ENCODE measurements at places on chromosomes 2 and 18. TPM values are rescaled to one million over a fixed set of nuclear protein-coding genes. Genes with fewer than 3 reads are reported as not detected.

The KCNF1 gene
- not detected for total RNA-seq

GRCh38 chr2:187482796-187483195 lies 34.7 kb upstream of the CALCRL start:
- H3K36me3 ChIP-seq, result no peaks in the 10 kb centered on the region
- H3K4me3 ChIP-seq, result no peak overlapping the region
- H3K4me1 ChIP-seq, result no peaks in the 10 kb centered on the region
- no peak for DNase-seq
- H3K27me3 ChIP-seq, result no peaks in the 10 kb centered on the region
- H3K27ac ChIP-seq, result no peak overlapping the region

The TLX2 gene
- total RNA-seq, result 1.4 TPM

The GTF2A1L gene
- not detected for total RNA-seq

DNA sequence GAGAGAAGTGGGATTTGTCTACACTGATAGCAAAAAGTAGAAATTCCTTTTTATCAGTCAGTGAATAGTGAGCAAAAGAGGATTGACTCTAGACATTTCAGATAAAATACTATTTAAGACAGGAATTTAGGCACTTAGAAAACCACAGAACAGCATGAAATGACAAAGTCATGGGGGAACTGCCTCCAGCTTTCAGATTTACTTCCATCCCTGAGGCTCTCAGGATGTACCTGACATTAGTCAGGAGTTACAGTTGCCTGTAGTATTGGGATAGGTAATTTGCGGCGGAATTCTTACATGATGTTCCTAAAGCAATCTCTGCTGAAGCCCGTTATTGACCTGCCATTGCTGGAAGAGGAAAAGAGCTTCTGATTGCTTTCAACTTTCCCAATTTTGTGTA lies 337.1 kb upstream of the MAP2 start:
- H3K4me1 ChIP-seq, result no peaks in the 10 kb centered on the region
- H3K27me3 ChIP-seq, result no peaks in the 10 kb centered on the region
- H3K36me3 ChIP-seq, result no peaks in the 10 kb centered on the region
- DNase-seq, result no peak
- H3K4me3 ChIP-seq, result no peak overlapping the region
- H3K27ac ChIP-seq, result no peak overlapping the region

The ZFAND2B gene
- 45.5 TPM for total RNA-seq

The NOSTRIN gene
- total RNA-seq, result not detected

- DNase-seq, result no peak
- H3K4me3 ChIP-seq, result no peak overlapping the region
- no peaks in the 10 kb centered on the region for H3K4me1 ChIP-seq
- H3K36me3 ChIP-seq, result no peaks in the 10 kb centered on the region
Observed at GRCh38 chr2:57479981-57480380, 566.6 kb upstream of the VRK2 start.

The CDCA7 gene
- total RNA-seq, result 87.2 TPM

DNA sequence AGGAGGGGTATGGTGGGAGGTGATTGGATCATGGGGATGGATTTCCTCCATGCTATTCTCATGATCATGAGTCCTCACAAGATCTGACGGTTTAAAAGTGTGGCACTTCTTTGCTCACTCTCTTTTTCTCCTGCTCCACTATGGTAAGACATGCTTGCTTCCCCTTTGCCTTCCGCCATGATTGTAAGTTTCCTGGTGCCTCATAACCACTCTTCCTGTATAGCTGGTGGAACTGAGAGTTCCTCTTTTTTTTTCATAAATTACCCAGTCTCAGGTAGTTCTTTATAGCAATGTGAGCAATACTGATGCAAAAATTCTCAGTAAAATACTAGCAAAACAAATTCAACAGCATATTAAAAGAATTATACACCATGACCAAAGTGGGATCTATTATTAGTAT lies 728.5 kb upstream of the SLC8A1 start:
- H3K4me1 ChIP-seq, result no peaks in the 10 kb centered on the region
- H3K27ac ChIP-seq, result no peak overlapping the region
- no peak for DNase-seq
- no peak overlapping the region for H3K4me3 ChIP-seq

The BMPR2 gene
- 9.7 TPM for total RNA-seq

- H3K27me3 ChIP-seq, result no peaks in the 10 kb centered on the region
- H3K36me3 ChIP-seq, result no peaks in the 10 kb centered on the region
- no peak overlapping the region for H3K27ac ChIP-seq
- no peak for DNase-seq
- H3K4me1 ChIP-seq, result no peaks in the 10 kb centered on the region
Observed at GRCh38 chr2:59578349-59578748, 975.1 kb downstream of the BCL11A start.

- no peak for DNase-seq
- H3K4me1 ChIP-seq, result no peaks in the 10 kb centered on the region
- no peak overlapping the region for H3K4me3 ChIP-seq
- H3K27me3 ChIP-seq, result peaks cover 18% of the 10 kb centered on the region
- no peaks in the 10 kb centered on the region for H3K36me3 ChIP-seq
Observed at GRCh38 chr2:85737961-85738360, 15.8 kb upstream of the ATOH8 start.

The IKZF2 gene
- total RNA-seq, result 9.8 TPM

- no peak overlapping the region for H3K27ac ChIP-seq
- no peak overlapping the region for H3K4me3 ChIP-seq
- no peaks in the 10 kb centered on the region for H3K4me1 ChIP-seq
- H3K36me3 ChIP-seq, result no peaks in the 10 kb centered on the region
- H3K27me3 ChIP-seq, result peaks cover 17% of the 10 kb centered on the region
Observed at GRCh38 chr2:226474131-226474530, 325.5 kb downstream of the IRS1 start.

The FECH gene
- total RNA-seq, result 32.6 TPM

GRCh38 chr18:48834413-48835031 lies 116.2 kb downstream of the SMAD7 start:
- H3K27me3 ChIP-seq, result no peaks in the 10 kb centered on the region
- peak; percentile 78 for DNase-seq
- H3K4me3 ChIP-seq, result peak overlapping the region; percentile 81
- peaks cover 73% of the 10 kb centered on the region for H3K4me1 ChIP-seq
- peak overlapping the region; percentile 92 for H3K27ac ChIP-seq

The TDRD15 gene
- total RNA-seq, result not detected

- no peak overlapping the region for H3K4me3 ChIP-seq
- H3K36me3 ChIP-seq, result peaks cover 3% of the 10 kb centered on the region
- peak; percentile 17 for DNase-seq
- H3K4me1 ChIP-seq, result peaks cover 38% of the 10 kb centered on the region
- no peak overlapping the region for H3K27ac ChIP-seq
- no peaks in the 10 kb centered on the region for H3K27me3 ChIP-seq
Observed at GRCh38 chr2:30293303-30293921, 62.1 kb downstream of the LBH start.

DNA sequence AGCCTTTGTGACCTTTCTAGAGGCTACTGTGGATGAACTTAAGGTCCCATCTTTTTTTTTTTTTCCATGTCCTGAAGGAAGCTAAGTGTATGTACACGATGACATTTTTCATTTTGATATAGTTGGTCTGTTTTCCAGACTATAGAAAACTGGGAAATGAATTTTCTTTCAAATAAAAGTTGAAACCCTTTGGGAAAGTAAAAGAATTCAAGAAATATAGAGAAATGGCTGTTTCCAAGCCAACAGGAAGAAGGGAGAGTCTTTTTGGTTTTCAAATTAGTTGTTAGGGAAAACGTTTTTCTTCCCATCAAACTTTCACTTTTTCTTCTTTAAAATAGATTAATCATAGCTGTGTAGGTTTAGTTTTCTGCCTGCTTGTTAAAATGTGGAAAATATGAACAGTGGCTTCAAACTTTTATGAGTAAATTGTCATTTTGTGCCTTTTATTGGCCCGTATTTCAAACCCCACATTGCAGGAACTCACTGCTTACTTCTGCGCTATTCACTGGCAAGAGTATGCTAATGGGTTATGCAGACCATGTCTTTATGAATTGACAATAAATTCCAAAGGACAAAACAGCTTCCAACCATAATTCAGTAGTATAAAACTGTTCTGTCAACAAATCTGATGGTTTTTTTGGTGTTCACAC lies 27.7 kb upstream of the LYPD1 start:
- no peaks in the 10 kb centered on the region for H3K4me1 ChIP-seq
- H3K27ac ChIP-seq, result no peak overlapping the region
- no peak overlapping the region for H3K4me3 ChIP-seq
- no peaks in the 10 kb centered on the region for H3K36me3 ChIP-seq
- DNase-seq, result no peak

DNA sequence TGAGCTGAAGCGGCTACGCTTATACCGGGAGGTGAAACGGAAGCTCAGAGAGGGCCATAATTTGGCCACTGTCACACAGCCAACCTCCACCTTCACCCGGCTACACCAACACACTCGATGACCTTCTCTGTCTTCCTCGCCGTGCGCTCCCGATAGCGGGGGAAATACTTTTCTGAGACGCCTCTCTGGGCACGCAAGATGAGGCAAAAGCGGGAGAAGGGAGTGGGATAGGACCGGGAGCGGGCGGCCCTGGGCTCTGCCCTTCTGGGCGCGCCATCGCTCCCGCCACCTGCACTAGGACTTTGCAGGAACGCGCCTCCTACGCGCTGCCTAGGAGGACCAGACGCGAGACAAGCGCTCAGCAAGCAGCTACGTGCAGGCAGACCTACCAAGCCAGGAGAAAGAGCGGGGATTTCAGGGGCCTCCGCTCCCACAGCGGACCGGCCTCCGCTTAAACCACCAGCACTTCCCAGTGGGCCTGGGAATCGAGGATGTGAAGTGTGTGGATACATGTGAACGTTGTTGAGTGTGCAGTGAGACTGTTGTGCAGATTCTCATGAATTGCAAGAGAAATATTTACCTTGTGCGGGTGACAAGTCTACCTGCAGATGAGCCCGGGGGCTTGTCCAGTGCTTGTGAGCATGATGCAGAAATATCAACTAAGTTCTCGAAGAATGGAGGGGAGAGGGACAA lies 11.4 kb downstream of the SIX3 start:
- H3K4me1 ChIP-seq, result peaks cover 25% of the 10 kb centered on the region
- H3K27me3 ChIP-seq, result peaks cover 85% of the 10 kb centered on the region
- H3K27ac ChIP-seq, result no peak overlapping the region

- H3K27me3 ChIP-seq, result no peaks in the 10 kb centered on the region
- DNase-seq, result no peak
- no peak overlapping the region for H3K4me3 ChIP-seq
- no peaks in the 10 kb centered on the region for H3K4me1 ChIP-seq
- H3K27ac ChIP-seq, result no peak overlapping the region
Observed at GRCh38 chr18:25097569-25098056, 254.4 kb downstream of the ZNF521 start.

DNA sequence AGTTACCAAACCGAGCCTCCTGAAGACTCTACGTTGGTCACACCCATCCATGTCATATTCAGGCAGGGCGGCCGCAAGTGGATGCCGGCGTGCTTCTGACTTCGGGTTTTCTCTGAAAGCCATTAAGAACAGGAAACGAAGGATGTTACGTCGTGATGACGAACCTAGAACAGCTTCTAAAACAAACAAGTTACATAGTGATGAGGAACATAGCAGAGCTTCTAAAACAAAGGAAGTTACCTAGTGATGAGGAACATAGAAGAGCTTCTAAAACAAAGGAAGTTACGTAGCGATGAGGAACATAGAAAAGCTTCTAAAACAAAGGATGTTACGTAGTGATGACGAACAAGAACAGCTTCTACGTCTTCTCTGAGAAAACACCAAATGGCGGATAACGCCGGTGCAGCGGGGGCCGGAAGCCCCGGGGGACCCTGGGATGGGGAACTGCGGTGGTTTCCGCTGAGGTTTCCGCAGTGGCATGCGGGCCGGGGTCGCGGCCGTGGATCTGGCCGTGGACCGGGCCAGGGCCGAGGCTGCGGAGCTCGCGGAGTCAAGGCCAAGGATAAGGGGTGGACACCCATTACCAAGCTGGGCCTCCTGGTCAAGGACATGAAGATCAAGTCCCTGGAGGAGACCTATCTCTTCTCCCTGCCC lies 141.1 kb downstream of the SOCS6 start:
- no peak overlapping the region for H3K27ac ChIP-seq
- H3K36me3 ChIP-seq, result no peaks in the 10 kb centered on the region
- H3K4me1 ChIP-seq, result no peaks in the 10 kb centered on the region
- DNase-seq, result no peak
- peaks cover 2% of the 10 kb centered on the region for H3K27me3 ChIP-seq
- H3K4me3 ChIP-seq, result no peak overlapping the region

DNA sequence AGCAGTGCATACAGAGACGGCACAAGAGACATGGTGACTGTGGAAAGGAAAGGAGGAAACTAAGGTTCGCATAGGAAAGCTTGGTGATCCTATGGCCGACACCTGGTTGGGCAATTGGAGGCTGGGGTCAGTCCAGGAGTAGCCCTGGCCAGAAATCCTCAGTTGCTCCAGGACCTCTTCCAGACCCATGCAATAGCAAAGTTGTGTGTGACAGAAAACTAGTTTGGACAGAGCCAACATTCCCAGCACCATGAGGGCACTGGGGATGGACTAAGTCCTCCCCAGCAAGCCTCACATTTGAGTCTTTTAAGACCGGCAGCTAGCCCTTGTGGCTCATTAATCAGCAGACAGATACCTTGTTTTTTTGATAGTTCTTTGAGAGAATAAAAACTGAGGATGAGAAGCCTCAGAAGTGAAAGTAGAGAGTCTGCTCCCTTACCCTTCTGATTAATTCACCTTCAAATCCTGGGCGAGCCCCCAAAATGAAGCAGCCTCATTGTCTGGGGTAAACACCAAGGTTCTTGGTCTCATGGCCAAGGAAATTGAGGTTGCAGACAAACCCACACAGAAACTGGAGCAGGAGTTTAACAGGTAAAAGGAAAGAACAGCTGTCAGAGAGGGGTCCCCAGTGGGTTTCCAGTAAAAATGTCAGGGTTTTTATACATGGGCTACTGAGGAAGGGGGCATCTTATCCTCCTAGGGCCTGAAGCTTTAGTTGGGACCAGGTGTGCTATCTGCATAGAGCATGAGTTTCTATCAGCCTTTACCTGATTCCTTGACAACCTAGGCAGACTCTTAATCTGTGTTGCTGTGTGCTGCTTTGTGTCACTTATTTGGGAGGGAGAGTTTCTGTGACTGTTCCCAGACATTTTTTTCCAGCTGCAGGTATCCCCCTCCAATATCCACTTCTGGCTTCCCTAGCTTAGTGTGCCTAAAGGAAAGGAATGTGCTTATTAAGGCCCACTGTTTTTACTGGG lies 39.1 kb downstream of the STK17B start:
- H3K27me3 ChIP-seq, result no peaks in the 10 kb centered on the region
- H3K27ac ChIP-seq, result peak overlapping the region; percentile 50
- H3K36me3 ChIP-seq, result peaks cover 29% of the 10 kb centered on the region
- no peak overlapping the region for H3K4me3 ChIP-seq

DNA sequence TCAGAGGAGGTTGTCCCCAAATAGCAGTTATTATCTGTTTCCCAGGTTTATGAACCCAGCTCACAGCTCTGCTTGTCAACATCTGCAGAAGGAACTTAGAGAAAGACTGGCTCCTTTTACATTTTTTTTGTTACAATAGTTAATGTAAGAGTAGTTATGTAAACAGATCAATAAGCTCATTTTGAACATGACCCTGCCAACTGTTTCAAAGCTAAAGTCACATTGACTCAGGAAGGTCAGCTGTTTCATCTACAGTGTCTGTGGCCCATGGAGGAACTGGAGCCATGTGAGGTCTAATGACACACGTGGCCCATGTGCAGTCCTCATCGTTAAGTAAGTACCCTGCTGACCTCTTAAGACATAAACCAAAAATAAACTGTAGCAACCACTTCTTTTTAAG lies 97.1 kb downstream of the SH3RF3 start:
- no peaks in the 10 kb centered on the region for H3K27me3 ChIP-seq
- peaks cover 5% of the 10 kb centered on the region for H3K4me1 ChIP-seq
- no peak overlapping the region for H3K27ac ChIP-seq
- no peaks in the 10 kb centered on the region for H3K36me3 ChIP-seq
- H3K4me3 ChIP-seq, result no peak overlapping the region

The SOX11 gene
- total RNA-seq, result not detected

The VWA3B gene
- total RNA-seq, result 0.19 TPM

The CGREF1 gene
- total RNA-seq, result 2.4 TPM

The PHOSPHO2 gene
- 4.4 TPM for total RNA-seq

- H3K4me1 ChIP-seq, result no peaks in the 10 kb centered on the region
- no peak for DNase-seq
- no peak overlapping the region for H3K4me3 ChIP-seq
- no peaks in the 10 kb centered on the region for H3K36me3 ChIP-seq
- H3K27me3 ChIP-seq, result no peaks in the 10 kb centered on the region
Observed at GRCh38 chr2:49343638-49344037, 189.3 kb upstream of the FSHR start.

The PTPN4 gene
- total RNA-seq, result 46.5 TPM
